Suppressor macrophage treated with lipopolysaccharide for 1 hour (primary cell): ENCODE measurements at places on chromosomes 11 and 22.

- no peak for DNase-seq
These were observed 121.1 kb downstream of the PAX6 start for GRCh38 chr11:31690041-31690440.

DNA sequence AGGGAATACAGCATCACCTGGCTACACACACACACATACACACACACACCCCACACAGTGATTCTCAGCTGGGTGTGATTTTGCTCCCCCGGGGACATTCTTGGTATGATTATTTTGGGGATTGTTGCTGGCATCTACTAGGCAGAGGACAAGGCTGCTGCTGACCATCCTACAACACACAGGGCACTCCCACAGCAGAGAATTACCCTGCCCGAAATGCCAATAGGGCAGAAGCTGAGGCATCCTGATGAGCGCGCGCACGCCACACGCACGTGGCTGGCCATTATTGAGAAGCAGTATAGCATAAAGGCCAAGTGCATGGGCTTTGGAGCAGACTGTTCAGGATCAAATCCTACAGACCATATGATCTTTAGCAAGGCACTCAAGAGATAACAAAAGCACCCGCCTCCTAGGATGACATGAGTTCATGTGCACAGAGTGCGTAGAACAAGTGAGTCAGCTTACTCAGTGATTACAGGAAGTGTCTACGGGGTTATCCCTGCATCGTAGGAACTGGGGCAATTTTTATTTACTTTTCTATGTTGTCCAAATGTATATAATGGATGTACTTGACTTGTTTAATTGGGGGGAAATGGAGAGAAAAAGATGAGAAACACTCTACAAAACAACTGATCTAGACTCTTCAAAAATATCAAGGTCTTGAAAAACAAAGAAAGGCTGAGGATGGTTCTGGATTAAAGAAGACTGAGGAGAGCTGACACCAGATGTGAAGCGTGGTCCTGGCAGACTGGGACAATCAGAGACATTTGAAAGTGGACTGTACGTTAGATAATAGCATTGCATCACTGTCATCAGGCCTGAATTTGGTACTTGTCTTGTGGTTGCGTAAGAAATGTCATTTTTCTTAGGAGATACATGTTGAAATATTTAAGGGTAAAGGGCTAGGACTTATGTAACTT lies 7.2 kb upstream of the EHD1 start:
- peak; percentile 97 for DNase-seq

- no peak for DNase-seq
These were observed 439 bp downstream of the SNX32 start for GRCh38 chr11:65834202-65834601.

DNA sequence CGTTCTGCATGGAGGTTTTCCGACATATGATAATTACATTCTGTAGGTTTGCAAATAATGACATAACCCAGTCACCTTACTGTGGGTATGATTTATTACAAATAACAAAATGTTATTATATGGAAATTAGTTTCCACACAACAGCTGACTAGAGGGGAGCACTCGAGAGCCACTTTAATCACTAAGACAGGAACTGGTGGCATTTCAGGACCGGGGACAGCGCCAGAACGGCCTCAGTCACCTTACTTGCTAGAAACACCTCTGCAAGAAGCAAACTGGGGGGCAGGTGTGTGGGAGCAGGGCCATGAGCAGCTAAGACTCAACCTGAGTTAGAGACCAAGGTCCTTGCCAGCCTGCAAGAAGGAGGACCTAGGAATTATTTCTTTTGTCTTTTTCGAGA lies 199.9 kb downstream of the DSCAML1 start:
- DNase-seq, result peak; percentile 60

DNA sequence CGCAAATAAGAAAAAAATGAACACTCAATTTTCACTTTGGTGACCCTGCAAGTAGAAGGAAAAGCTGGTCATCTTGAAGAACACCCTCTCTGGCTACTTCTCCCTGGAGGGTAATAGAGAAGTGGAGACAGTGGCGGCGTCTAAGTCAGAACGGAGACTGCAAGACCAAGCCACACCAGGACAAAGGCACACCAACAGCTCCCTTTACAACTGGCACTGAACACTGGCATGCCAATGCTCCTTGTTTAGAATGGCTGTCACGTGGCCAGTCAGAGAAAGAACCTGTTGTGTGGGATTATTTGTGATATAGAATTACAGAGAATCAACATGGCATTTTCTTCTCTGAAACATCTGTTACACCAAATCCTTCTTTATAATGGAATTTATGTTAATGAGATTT lies 61.3 kb upstream of the YPEL1 start:
- peak; percentile 19 for DNase-seq

- DNase-seq, result peak; percentile 19
These were observed 133.1 kb upstream of the HSD17B12 start for GRCh38 chr11:43547430-43547831.

DNA sequence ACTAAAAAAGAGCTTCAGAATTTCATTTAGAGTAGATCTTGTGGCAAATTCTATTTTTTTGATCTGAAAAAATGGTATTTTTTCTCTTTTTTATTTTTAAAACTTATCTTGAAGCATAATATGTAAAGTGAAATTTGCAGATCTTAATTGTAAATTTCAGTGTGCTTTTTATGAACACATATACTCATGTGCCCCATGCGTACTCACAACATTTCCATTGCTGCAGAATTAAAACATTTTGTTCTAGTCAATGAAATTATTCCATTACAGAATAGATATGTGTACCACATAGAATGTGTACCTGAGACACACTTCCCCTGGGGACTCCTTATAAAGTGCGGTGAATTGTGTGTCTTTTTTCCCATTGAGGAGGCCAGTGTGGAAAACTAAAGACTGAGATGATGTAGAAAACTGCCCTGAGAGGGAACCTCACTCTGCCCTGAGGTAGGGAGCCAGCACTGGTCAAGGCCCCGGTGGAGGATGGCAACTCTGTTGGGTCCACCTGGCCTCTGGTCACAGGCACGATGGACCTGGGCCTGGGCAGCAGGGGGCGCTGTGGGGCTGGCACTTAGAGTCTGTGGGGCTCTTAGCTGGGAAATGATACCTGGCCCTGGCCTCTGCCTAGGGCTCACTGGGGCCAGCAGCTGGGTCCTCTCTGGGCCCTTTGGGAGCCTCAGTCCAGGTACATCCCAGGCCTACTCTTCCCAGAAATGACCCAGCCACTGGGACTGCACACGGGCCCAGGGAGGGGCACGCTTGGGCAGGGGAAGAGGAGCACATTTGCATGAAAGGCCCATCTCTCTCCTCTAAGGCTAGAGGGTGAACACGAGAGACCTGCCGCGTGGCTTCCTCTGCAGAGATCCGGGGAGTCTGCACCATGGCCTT lies 77.9 kb upstream of the TOP3B start:
- peak; percentile 67 for DNase-seq
